ENCODE measurements at places on chromosomes 3 and 15. TPM values are rescaled to one million over a fixed set of nuclear protein-coding genes. Genes with fewer than 3 reads are reported as not detected.

GRCh38 chr3:23002836-23003732 lies 200.0 kb upstream of the UBE2E2 start:
- H3K27me3 ChIP-seq, result no peaks in the 10 kb centered on the region
- H3K27ac ChIP-seq, result no peak overlapping the region
- H3K36me3 ChIP-seq, result no peaks in the 10 kb centered on the region
- no peak for DNase-seq

PROS1 gene
- 37.0 TPM for total RNA-seq

DNA sequence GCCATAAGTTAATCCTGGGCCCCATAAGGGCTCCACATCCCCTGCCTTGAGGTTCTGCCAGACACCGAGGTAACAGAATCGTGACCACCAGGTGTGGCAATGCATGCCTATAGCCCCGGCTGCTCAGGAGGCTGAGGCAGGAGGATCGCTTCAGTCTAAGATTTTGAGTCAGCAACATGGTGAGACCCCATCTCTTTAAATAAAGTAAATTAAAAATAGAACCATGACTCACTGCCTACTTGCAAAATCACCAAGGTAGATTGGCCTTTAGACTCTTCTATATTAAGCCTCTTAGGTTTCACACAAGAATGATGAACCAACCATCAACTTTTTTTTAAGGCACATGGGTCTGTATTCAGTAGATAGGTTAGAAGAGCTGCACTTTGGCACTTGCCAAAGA lies 9.7 kb downstream of the WDR5B start:
- H3K27ac ChIP-seq, result no peak overlapping the region
- H3K4me3 ChIP-seq, result no peak overlapping the region
- no peaks in the 10 kb centered on the region for H3K36me3 ChIP-seq
- DNase-seq, result no peak

- no peak for DNase-seq
- H3K4me3 ChIP-seq, result no peak overlapping the region
- H3K36me3 ChIP-seq, result no peaks in the 10 kb centered on the region
- no peaks in the 10 kb centered on the region for H3K27me3 ChIP-seq
- peak overlapping the region; percentile 65 for H3K27ac ChIP-seq
Measured at GRCh38 chr15:62940755-62941361, 101.7 kb upstream of the TPM1 start.

DNA sequence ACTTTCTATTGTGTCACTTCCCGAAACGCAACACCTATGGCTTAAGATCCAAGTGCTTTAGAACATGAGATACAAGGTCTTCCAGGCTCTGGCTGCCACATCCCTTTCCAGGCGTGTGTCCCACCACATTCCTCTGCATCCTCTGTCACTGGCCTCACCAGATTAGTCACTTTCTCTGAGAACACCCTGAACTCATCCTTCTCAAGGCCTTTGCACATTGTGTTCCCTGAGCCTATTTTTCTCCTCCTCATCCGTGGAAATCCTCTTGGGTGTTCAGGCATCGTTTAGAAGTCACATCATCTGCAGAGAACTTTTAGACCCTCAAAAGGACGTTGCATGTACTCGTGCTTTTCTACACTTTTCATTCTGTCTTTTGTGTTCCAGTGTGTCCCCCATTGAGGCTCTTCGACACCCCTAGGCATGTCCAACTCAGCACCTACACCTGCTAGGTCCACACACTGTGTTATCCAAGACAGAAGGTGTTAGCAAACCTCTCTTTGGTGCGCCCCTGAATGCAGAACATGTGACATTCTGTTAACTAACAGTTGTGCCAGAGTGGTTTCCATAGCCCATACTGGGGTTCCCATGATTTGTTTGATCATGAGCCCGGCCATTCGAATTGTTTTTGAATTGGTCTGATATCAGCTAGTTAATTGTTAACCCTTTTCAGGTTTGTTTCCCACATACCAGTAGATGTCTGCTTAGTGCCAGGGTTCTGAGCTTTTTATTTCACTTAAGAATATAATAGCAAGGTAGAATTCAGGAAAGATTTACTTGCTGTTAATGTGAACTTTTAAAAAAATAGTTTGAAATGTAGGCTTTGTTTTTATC lies 67.2 kb downstream of the LPP start:
- H3K27me3 ChIP-seq, result no peaks in the 10 kb centered on the region
- no peaks in the 10 kb centered on the region for H3K36me3 ChIP-seq

GRCh38 chr3:77427528-77427927 lies 387.6 kb downstream of the ROBO2 start:
- H3K27ac ChIP-seq, result no peak overlapping the region
- no peaks in the 10 kb centered on the region for H3K4me1 ChIP-seq
- H3K36me3 ChIP-seq, result no peaks in the 10 kb centered on the region
- H3K27me3 ChIP-seq, result no peaks in the 10 kb centered on the region
- H3K4me3 ChIP-seq, result no peak overlapping the region
- no peak for DNase-seq

C3orf20 gene
- 0.77 TPM for total RNA-seq

- DNase-seq, result no peak
- H3K36me3 ChIP-seq, result no peaks in the 10 kb centered on the region
- H3K27ac ChIP-seq, result no peak overlapping the region
- no peak overlapping the region for H3K4me3 ChIP-seq
Measured at GRCh38 chr3:105187344-105187743, 179.4 kb upstream of the ALCAM start.

DNA sequence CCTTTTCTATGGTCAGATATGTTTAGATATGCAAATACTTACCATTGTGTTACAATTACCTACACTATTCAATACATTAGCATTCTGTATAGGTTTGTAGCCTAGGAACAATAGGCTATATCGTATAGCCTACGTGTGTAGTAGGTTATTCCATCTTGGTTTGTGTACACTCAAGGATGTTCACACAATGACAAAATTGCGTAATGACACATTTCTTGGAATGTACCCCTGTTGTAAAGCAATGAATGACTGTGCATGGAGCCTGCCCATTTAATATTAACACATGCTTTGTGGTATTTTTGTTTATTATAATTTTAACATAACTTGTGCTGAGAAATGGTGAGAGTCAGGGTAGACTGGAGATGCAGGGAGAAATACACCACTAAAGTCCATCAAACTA lies 154.9 kb downstream of the LEKR1 start:
- H3K4me1 ChIP-seq, result peaks cover 29% of the 10 kb centered on the region
- no peaks in the 10 kb centered on the region for H3K27me3 ChIP-seq
- no peak overlapping the region for H3K4me3 ChIP-seq
- no peaks in the 10 kb centered on the region for H3K36me3 ChIP-seq

GRCh38 chr3:111956449-111956848 lies 22.4 kb upstream of the ABHD10 start:
- H3K27me3 ChIP-seq, result no peaks in the 10 kb centered on the region
- H3K36me3 ChIP-seq, result no peaks in the 10 kb centered on the region
- H3K27ac ChIP-seq, result no peak overlapping the region
- no peaks in the 10 kb centered on the region for H3K4me1 ChIP-seq
- no peak for DNase-seq
- no peak overlapping the region for H3K4me3 ChIP-seq

SNTN gene
- total RNA-seq, result not detected

SLC28A1 gene
- not detected for total RNA-seq

- H3K4me1 ChIP-seq, result no peaks in the 10 kb centered on the region
- no peak for DNase-seq
- no peaks in the 10 kb centered on the region for H3K36me3 ChIP-seq
- H3K27me3 ChIP-seq, result no peaks in the 10 kb centered on the region
Measured at GRCh38 chr3:132785292-132785691, 63.1 kb upstream of the NPHP3 start.

- H3K27ac ChIP-seq, result no peak overlapping the region
- no peaks in the 10 kb centered on the region for H3K4me1 ChIP-seq
- no peak overlapping the region for H3K4me3 ChIP-seq
- DNase-seq, result no peak
- no peaks in the 10 kb centered on the region for H3K36me3 ChIP-seq
- H3K27me3 ChIP-seq, result no peaks in the 10 kb centered on the region
Measured at GRCh38 chr3:134846911-134847317, 51.9 kb downstream of the EPHB1 start.

DNA sequence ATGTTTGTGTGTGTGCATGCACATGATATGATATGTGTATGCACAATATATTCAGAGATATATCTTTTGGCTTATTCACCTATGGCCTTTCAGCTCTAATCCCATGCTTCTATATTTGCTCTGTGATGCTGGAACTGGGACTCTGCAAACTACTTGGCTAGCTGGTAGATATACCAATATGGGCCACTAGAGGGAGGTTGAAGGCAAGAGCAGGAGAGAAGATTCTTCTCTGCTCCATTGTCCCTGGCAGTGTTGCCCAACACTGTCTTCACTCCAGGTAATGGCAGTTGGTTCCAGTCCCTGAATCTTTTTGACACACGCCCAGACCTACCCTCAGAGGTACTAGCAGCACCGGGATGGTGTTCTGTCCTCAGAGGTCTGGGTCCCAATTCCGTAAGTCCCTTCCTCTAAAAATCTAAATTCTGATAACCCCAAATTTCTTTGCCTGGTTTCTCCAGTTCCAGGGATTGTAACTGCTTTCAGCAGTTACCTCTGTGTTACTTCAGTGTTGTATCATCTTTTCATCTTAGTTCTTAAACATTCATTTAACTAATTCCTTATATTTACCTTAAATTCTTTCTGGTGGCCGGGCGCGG lies 44.7 kb downstream of the GTPBP8 start:
- no peaks in the 10 kb centered on the region for H3K27me3 ChIP-seq
- no peak overlapping the region for H3K4me3 ChIP-seq
- no peaks in the 10 kb centered on the region for H3K36me3 ChIP-seq
- no peaks in the 10 kb centered on the region for H3K4me1 ChIP-seq
- H3K27ac ChIP-seq, result no peak overlapping the region
- no peak for DNase-seq

All from spleen (tissue), 13 donors.